GM23248 (cell line): ENCODE measurements at places on chromosomes 4 and X. TPM values are rescaled to one million over a fixed set of nuclear protein-coding genes. Genes with fewer than 3 reads are reported as not detected.

DNA sequence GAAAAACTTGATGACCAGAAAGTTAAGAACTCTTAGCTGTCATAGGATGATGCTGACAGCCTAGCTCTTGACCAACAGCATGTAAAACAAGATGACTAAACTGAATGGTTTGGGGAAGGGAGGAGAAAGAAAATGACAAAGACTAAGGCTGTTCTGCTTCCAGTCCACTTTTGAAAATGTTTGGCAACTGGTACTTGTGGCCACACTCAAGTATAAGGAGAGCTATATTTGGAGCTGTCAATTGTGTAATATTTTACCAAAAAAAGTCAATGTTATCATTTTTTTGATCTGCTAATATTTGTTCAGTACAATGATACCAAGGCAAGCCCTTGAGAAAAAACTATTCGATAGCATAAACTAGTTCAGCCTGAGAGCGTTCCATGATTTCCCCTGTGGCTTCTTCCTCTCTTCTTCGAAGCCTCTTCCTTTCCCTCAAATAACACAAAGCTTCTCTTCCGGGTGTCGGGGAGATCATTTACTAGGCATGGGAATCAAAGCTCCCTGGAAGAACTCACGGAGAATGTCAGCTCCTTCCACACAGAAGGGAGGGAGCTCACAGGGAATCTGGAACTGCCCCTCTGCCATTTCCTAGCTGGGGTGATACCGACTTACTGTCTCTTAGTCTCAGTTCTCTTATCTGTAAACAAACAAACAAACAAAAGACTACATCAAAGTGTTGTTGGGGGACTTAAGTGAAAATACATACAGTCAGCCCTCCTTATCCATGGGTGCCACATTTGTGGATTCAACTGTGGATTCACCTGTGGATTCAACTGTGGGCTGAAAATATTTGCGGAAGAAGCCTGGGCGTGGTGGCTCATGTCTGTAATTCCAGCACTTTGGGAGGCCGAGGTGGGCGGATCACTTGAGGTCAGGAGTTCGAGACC, 82.6 kb downstream of the SCD5 start:
- no peaks in the 10 kb centered on the region for H3K36me3 ChIP-seq
- H3K4me1 ChIP-seq = peaks cover 23% of the 10 kb centered on the region
- DNase-seq = peak; percentile 89
- no peaks in the 10 kb centered on the region for H3K27me3 ChIP-seq
- no peak overlapping the region for H3K4me3 ChIP-seq

DNA sequence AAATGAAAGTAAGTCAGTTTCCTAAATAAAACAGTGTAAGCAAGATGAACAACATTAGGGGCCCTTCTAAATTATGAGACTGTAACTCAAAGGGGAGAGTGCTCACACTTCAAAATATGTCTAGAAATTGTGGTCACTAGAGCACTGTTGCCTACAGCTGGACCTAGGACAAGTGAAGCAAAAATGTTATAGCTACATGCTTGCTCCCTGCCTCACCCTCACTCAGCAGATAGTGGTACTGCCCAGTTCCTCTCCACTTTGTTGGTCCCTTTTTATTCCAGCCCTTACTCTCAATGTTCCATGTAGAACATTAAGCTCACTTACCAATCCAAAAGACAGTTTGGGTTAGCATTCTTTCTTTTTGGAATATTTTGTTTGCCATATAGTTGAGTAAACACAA, 147.3 kb downstream of the GRIA3 start:
- no peak overlapping the region for H3K4me3 ChIP-seq
- H3K36me3 ChIP-seq = no peaks in the 10 kb centered on the region; the same call in 1 of the 2 replicates
- H3K27ac ChIP-seq = 0 out of 2 replicates have a peak overlapping the region, but pooled peaks have one; percentile 6
- peaks cover 15% of the 10 kb centered on the region for H3K4me1 ChIP-seq
- no peak for DNase-seq

GRCh38 chr4:105994061-105994460, 98.8 kb downstream of the NPNT start:
- no peak overlapping the region for H3K4me3 ChIP-seq
- H3K27me3 ChIP-seq = peaks cover 12% of the 10 kb centered on the region
- H3K4me1 ChIP-seq = peaks cover 5% of the 10 kb centered on the region
- H3K36me3 ChIP-seq = no peaks in the 10 kb centered on the region
- DNase-seq = no peak
- H3K27ac ChIP-seq = no peak overlapping the region

- no peak overlapping the region for H3K27ac ChIP-seq
- H3K4me1 ChIP-seq = peaks cover 7% of the 10 kb centered on the region; the same call in 1 of the 2 replicates
- no peak overlapping the region for H3K4me3 ChIP-seq
These were observed 26.1 kb downstream of the ACOX3 start for GRCh38 chr4:8414377-8414776.

DNA sequence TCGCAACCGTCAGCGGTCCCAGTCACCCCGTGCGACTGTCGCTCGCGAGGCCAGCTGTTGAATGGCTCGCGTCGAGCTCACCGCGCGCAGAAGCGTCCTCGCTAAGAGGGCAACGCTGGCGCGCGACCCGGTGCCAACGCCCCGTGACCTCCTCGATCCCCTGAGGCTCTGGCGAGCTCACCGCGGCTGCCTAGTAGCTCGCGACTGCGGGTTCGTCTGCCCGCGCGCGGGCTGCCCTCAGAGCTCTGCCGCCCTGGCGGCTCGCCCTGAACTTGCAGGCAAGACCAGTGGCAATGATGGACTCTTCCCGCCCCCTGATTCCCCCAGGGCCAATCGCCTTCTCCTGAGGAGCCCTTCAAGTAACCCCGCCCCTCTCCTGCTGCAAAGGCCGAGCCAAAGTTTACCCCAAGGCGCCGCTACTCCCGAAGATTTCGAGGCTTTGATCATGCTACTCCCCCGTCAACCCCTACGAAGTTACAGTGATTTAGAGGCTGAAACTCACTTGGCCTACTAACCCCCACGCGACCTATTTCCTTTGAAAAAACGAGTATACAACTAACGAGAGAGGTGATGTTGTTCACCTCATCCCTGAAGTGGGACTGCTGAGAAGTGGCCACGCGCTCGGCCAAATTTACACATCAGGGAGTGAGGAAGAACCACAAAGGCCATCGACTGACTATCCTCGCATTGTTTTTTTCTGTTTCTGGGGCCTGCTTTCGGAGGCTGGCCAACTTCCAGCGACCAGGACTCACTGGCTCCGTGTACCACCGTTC, 37.5 kb downstream of the PGRMC1 start:
- H3K27me3 ChIP-seq = no peaks in the 10 kb centered on the region
- no peaks in the 10 kb centered on the region for H3K4me1 ChIP-seq
- H3K4me3 ChIP-seq = peak overlapping the region; percentile 42
- H3K36me3 ChIP-seq = no peaks in the 10 kb centered on the region
- DNase-seq = peak; percentile 56

DNA sequence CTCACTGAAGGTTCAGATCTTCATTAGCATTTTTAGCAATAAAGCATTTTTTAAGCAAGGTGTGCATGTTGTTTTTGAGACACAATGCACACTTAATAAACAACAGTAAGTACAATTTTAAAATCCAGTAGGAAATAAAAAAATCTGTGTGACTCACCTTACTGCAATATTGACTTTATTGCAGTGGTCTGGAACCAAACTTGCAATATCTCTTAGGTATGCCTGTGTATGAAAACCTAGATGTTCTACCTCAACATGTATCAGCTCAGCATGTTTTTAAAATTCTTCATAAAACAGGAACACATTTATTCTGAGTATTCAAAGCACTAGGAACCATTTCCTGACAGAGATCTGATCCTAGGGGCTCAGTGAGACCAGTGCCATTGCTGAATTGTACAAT, 26.7 kb downstream of the NR0B1 start:
- H3K4me1 ChIP-seq = peaks cover 25% of the 10 kb centered on the region
- no peaks in the 10 kb centered on the region for H3K36me3 ChIP-seq
- no peak overlapping the region for H3K4me3 ChIP-seq
- peak overlapping the region; percentile 96 for H3K27ac ChIP-seq
- DNase-seq = peak; percentile 23

DNA sequence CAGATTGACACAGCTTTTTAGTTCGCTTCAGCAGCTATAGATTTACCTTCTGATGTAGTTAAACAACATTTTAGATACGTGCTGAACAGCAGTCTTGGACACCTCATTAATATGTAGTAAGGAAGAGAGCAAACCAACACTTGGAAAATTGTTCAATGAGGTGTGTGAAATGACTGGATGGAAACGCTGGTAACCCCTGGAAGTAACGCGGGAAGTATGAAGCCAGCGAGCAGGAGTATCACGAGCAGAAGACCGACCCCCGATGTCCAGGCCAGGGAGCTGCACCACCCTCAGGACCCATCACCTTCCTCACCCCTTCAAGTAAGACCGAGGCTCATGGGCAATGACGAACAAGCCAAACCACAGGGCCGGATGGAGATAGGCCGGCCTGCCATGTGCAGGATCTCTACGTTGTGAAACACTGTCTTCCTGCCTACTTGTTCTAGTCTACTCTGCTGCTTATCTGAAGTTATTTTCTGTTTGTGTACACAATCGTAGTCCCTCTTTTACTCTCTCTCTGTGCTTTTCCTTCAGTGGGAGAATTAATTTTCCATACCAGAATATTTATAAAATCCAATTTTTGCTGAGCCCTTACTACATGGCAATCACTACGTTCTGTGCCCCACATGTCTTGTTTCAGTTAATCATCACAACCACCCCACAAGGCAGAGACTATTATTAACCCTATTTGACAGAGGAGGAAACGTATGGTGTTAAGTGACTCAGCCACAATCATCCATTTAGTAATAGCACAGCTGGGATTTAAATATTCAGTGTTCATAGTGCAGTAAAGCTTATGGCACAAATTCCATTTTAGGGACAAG, 221.7 kb downstream of the APBB2 start:
- peaks cover 61% of the 10 kb centered on the region for H3K4me1 ChIP-seq
- H3K36me3 ChIP-seq = no peaks in the 10 kb centered on the region
- no peak overlapping the region for H3K4me3 ChIP-seq
- peak; percentile 82 for DNase-seq

GRCh38 chrX:153672531-153673427, 834 bp downstream of the PNCK start:
- H3K36me3 ChIP-seq = no peaks in the 10 kb centered on the region
- no peaks in the 10 kb centered on the region for H3K4me1 ChIP-seq
- no peak overlapping the region for H3K4me3 ChIP-seq
- no peak for DNase-seq
- no peaks in the 10 kb centered on the region for H3K27me3 ChIP-seq
- no peak overlapping the region for H3K27ac ChIP-seq

- no peak overlapping the region for H3K27ac ChIP-seq
- no peaks in the 10 kb centered on the region for H3K4me1 ChIP-seq
- H3K36me3 ChIP-seq = no peaks in the 10 kb centered on the region
- DNase-seq = no peak
These were observed 34.6 kb downstream of the PPP2R2C start for GRCh38 chr4:6437826-6438238.

GRCh38 chrX:19627533-19627932, 112.2 kb upstream of the MAP3K15 start:
- peak overlapping the region; percentile 54 for H3K27ac ChIP-seq
- no peaks in the 10 kb centered on the region for H3K27me3 ChIP-seq
- no peak overlapping the region for H3K4me3 ChIP-seq
- peak; percentile 45 for DNase-seq
- H3K4me1 ChIP-seq = peaks cover 27% of the 10 kb centered on the region
- H3K36me3 ChIP-seq = no peaks in the 10 kb centered on the region

GRCh38 chr4:5931526-5931925, 38.6 kb upstream of the CRMP1 start:
- no peaks in the 10 kb centered on the region for H3K4me1 ChIP-seq
- no peak for DNase-seq
- H3K27ac ChIP-seq = no peak overlapping the region
- H3K36me3 ChIP-seq = no peaks in the 10 kb centered on the region
- peaks cover 27% of the 10 kb centered on the region for H3K27me3 ChIP-seq

GRCh38 chr4:100907465-100908454, 389.9 kb upstream of the EMCN start:
- H3K27ac ChIP-seq = no peak overlapping the region
- peak; percentile 32 for DNase-seq
- H3K27me3 ChIP-seq = no peaks in the 10 kb centered on the region

DNA sequence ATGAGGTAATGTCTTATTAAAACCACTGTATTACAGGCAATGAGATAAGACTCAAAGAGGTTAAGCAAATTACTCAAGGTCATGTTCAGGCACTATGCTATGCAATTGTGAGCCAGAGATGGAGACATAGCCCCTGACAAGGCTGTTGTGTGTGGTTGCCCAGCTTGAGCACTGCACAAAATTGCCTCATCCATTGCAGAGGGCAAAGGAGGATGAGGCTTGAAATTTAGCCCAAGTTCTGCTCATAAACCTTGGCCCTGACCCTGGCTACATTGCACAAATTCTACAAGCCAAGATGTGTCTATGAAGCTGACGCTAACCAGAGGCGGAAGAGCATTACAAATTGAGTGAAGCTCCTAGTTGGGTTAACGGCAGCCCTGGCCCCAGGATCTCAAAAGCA, 65.6 kb upstream of the PGM2 start:
- H3K4me3 ChIP-seq = no peak overlapping the region
- H3K4me1 ChIP-seq = peaks cover 9% of the 10 kb centered on the region
- H3K27ac ChIP-seq = no peak overlapping the region
- H3K27me3 ChIP-seq = peaks cover 6% of the 10 kb centered on the region; the same call in 1 of the 2 replicates
- no peaks in the 10 kb centered on the region for H3K36me3 ChIP-seq

DNA sequence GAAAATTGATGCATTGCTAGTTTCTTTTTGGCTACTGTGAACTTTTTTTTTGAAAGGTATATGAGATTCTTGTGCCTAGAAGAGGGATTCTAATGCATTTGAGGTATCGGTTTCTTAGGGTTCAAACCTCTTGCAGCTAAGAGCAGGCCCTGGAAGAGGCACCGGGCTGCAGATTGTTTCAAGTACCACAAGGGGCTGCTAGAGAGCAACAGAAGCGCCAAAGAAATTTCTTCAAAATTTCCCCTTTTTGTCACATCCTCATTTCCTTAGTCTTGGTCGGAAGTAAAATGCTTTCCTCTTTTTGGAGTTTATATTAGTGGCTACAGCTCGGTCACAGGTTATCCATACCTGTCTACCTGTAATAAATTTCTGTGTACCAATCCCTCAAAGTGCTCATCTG, 89.8 kb downstream of the PDGFRA start:
- no peaks in the 10 kb centered on the region for H3K36me3 ChIP-seq
- no peaks in the 10 kb centered on the region for H3K27me3 ChIP-seq
- no peaks in the 10 kb centered on the region for H3K4me1 ChIP-seq
- peak; percentile 75 for DNase-seq
- H3K27ac ChIP-seq = no peak overlapping the region

- H3K4me3 ChIP-seq = no peak overlapping the region
- H3K27me3 ChIP-seq = no peaks in the 10 kb centered on the region
- H3K4me1 ChIP-seq = no peaks in the 10 kb centered on the region
- no peak for DNase-seq
These were observed 64.4 kb downstream of the EIF4E start for GRCh38 chr4:98864560-98864959.

- no peaks in the 10 kb centered on the region for H3K36me3 ChIP-seq
- no peak overlapping the region for H3K4me3 ChIP-seq
- H3K27me3 ChIP-seq = peaks cover 12% of the 10 kb centered on the region; the same call in 1 of the 2 replicates
- no peaks in the 10 kb centered on the region for H3K4me1 ChIP-seq
- peak; percentile 19 for DNase-seq
These were observed 471.8 kb downstream of the KCNIP4 start for GRCh38 chr4:21476757-21477156.

GLRB gene
- 7.6 and 8.5 TPM in 2 replicates for polyA plus RNA-seq

NLGN3 gene
- polyA plus RNA-seq = 0.10 and 0.34 TPM in 2 replicates

RNF212 gene
- polyA plus RNA-seq = 4.9 and 6.0 TPM in 2 replicates

RAB40A gene
- 0.16 and 0.34 TPM in 2 replicates for polyA plus RNA-seq

ETDB gene
- not detected in 2 replicates for polyA plus RNA-seq

GAGE1 gene
- polyA plus RNA-seq = not detected in 2 replicates

RAP1GDS1 gene
- 49.2 and 55.4 TPM in 2 replicates for polyA plus RNA-seq

ANK2 gene
- polyA plus RNA-seq = 8.8 and 10.9 TPM in 2 replicates

HSFX1 gene
- polyA plus RNA-seq = 0.09 TPM in 1 of 2 replicates, not detected in the other

MAGEA2B gene
- not detected in 2 replicates for polyA plus RNA-seq

HSD17B13 gene
- not detected in 2 replicates for polyA plus RNA-seq

TMEM255A gene
- polyA plus RNA-seq = not detected in 2 replicates

GABRQ gene
- polyA plus RNA-seq = not detected in 2 replicates

FGD1 gene
- 5.4 and 6.0 TPM in 2 replicates for polyA plus RNA-seq
